ENCODE measurements at places on chromosomes 16 and 17.

GRCh38 chr16:31099860-31100638 is 5.5 kb upstream of the VKORC1 start:
- DNase-seq: no peak

DNA sequence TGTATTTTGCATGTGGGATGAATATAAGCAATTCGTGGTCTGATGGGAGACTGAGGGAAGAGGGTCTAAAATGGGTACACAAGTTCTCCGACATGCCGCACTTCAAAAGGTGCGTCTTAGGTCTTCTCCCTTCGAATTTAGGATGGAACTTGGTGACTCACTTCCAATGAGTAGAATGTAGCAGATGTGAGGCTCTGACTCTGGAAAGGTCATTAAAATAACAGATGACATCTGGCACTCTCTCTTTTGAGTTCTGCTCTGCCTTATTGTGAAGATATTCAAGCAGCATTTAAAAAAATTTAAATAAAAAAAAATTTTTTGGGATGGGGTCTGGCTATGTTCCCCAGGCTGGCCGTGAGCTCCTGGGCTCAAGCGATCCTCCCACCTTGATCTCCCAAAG is 92.7 kb downstream of the TMEM100 start:
- DNase-seq: no peak

DNA sequence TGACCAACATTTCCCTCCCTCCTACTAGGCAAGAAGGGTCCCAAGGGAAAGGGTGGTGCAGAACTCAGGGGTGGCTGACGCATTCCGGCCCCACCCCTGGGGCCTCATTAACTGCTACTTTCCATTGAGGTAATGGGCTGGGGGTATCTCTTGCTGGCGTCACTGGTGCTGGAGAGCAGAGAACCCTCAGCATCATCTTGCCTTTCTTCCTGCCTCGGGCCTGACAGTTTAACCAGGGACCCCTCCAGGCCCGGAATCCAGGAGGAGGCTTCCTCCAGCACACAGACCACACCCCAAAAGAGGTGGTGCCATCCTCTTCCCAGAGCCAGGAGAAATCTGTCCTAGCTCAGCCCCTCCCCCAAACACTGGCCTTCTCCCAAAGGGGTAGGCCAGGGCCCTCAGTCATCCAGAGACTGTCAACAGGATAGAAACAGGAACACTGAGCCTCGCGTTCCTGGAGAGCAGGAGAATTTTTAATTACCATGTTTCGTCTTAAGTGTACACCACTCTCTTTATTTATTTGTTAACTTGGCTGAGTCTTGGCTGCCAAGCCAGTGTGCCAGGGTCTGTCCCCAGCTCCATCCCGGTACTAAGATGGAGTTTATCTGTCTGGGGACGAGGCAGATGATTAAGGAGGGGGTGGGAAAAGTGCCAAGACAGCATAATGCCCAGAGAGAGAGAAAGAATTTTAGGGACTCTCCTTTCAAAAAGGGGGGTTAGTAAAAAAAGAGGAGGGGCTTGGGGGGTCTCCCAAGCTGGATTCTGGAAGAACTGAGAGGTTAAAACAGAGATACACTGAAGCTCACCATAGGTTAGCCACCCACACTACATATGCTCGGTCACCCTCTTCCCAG is 5.1 kb downstream of the ETV4 start:
- DNase-seq: no peak

- no peak for DNase-seq
These were observed 58.7 kb downstream of the KLHDC4 start for GRCh38 chr16:87707097-87707496.

DNA sequence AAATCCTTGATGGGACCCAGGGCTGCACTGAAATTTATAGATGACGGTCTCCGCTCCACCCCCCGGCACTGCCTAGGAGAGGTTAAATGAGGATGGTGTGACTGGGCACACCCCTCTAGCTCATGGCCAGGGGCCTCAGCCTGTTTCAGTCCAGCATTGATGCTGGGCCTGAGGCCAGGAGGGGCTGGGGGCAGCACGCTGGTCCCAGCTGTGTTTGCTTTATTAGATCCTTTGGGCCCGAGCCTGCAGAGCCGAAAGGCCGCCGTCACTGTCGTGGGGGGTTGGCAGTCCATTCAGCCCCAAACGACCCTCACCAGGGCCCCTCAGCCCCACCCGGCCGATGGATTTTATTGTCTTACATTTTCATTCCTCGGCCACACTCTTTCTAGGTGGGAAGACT is 10.8 kb upstream of the DOK4 start:
- no peak for DNase-seq

DNA sequence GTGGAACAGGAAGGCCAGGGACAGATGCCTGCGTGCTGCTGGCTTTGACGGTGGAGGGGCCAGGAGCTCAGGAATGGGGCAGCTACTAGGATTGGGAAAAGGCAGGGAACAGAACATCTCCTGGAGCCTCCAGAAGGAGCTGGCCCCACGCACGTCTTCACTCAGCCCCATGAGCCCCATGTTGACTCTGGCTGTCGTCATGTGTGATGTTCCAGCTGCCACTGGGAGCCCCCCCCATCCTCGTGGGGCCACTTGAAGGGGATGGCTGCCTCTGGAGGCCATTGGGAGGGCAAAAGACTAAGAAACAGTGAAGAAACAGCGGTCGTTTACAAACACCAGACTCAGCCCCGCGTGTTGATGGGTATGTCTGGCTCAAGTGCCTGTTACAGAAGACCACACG is 18.5 kb upstream of the APRT start:
- no peak for DNase-seq

DNA sequence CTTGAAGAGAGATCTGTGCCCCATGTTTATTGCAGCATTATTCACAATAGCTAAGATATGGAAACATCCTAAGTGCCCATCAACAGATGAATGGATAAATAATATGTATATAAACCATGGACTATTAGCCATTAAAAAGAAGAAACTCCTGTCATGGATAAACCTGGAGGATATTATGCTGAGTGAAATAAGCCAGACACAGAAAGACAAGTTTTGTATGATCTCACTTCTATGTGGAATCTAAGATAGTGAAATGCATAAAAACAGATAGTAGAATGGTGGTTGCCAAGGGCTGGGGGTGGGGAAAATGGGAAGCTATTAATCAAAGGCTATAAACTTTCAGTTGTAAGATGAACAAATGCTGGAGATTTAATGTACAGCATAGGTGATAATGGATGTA is 19.9 kb upstream of the HEATR6 start:
- DNase-seq: no peak

- DNase-seq: no peak
These were observed 14.3 kb downstream of the PRCD start for GRCh38 chr17:76554131-76554530.

DNA sequence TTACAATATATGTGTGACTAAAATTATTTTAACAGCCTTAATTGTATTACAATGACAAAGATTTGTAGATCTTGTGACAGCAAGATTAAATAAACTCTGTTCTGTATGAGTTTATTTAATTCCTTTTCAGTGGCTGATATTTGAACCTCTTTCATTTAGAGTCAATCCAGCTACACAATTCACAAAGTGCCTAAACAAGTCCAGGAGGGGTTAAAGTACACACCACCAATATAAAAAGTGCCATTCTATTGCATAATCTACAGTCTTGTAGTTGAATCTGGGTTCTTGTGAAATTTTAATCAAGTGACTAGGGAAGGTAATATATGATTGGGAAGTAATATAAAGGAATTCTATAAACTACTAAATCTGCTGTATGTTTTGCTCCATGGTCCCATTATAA is 3.9 kb upstream of the NFAT5 start:
- DNase-seq: no peak

DNA sequence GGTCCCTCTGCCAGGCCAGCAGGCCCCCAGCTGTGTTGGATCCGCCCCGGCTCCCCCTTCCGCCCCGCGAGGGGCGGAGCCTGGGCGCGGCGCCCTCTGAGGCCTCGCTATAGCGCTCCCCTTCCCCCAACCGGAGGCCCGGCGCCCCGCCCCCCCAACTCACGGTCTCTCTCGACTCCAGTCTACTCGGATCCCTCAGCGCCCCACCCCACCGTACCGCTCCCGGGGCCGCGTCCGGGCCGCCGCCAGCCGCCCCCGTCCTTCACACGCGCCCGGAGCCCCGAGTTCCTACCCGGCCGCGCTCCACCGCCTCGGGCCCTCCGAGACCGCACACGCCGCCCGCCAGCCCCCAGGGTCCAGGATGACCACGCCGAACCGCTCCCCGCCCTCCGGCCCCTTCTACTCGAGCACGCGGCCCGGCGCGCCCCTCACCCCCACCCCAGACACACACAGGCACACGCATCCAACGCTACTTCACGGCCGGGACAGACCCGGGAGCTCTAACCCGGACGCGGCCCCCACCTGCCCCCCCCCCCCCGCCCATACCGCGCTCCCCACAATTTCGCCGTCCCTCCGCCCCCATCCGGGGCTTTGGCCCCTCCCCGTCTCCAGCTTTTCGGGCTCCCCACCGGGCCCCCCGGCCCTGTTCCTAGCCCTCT is 1.4 kb downstream of the PHF23 start:
- DNase-seq: no peak

- DNase-seq: no peak
These were observed 620 bp downstream of the NOB1 start for GRCh38 chr16:69754143-69754468.

GRCh38 chr17:30340801-30341356 is 7.0 kb upstream of the TMIGD1 start:
- DNase-seq: no peak

GRCh38 chr16:86156155-86156554 is 257.2 kb downstream of the IRF8 start:
- DNase-seq: no peak

DNA sequence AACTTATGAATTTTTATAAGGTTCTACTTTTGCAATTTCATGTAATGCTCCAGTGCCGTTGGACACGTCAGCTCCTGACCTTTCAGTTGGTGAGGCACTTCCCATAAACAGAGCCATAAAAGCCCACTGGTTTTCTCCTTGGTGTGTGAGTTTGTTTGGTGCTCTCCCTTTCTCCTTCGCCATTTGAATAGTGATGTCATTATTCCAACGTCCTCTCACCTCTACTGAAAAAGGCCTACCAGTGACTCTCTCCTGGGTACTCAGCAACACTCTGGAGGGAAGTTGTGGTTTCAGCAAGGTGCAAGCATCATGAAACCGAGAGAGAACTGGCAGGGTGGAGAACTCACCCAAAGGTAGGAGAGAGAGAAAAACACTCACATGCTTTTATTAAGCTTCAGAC is 29.6 kb upstream of the HNF1B start:
- no peak for DNase-seq

DNA sequence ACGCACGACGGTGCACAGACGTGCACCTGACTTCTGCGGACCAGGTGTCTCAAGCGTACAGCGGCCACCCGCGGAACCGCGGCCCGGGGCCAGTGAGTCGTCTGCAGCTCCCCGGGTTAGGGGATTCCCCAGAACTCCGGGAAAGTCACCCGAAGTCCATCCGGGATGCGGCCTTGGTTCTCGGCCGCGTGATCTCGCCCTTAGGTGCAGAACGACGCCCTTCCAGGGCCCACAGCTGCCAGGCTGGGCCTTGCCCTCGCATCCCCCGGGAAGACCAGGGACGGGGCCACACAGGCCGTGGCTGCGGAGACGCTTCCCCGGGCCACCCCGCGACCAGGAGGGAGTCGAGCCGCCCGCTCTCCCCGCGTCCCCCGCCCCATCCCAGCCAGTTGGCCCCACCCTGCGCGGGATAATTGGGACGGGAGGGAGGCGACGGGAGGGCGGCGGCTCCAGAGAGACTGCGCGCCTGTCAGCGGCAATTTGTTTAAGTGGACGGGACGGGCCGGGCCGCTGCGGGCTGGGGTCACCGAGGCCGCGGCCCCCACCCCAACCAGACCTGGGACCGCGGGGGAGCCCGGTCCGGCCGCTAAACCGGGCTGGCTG is 3.6 kb upstream of the TBX2 start:
- DNase-seq: no peak

- DNase-seq: no peak
These were observed 17.8 kb upstream of the RNPS1 start for GRCh38 chr16:2285731-2286191.

GRCh38 chr16:78552716-78553115 is 453.3 kb downstream of the WWOX start:
- DNase-seq: no peak

DNA sequence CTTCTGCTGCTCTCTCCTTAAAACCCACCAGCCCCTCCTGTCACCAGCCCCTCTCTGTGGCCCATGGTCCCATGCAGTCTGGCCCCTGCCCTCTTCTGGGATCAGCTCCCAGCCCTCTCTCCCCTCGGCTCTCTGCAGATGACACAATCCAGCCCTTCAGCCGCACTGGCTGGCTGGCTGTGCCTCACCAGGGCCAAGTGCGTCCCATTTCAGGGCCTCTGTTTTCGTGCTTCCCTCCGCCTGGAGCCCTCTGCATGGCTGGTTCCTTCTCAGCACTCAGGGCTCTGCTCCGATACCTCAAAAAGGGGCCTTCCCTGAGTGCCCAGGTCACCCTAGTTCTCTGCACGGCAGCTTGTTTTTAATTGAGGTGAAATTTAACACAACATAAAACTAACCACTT is 124.3 kb downstream of the SOCS1 start:
- no peak for DNase-seq

GRCh38 chr16:67552476-67552875 is 9.8 kb upstream of the CTCF start:
- DNase-seq: no peak

Measured in NCI-H1417 treated with DMSO at 0.1 percent for 48 hours (cell line).